ENCODE measurements at places on chromosomes 5 and 9.
A peak's percentile ranks its signal among the peaks of the same experiment; 100 is the strongest.

DNA sequence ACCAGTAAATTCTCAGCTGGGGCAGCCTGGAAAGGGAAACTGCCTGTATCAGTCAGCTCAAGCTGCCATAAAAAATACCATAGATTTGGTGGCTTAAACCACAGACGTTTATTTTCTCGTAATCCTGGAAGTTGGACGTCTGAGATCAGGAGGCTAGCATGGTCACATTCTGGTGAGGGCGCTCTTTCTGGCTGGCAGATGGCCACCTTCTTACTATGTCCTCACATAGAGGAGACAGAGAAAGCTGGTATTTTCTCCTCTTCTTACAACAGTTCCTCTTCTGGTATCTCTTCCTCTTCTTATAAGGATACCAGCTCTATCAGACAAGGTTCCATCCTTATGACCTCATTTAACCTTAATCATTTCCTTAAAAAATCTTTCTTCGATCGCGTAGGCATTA is 50.5 kb upstream of the RFX3 start:
- no peak for DNase-seq

DNA sequence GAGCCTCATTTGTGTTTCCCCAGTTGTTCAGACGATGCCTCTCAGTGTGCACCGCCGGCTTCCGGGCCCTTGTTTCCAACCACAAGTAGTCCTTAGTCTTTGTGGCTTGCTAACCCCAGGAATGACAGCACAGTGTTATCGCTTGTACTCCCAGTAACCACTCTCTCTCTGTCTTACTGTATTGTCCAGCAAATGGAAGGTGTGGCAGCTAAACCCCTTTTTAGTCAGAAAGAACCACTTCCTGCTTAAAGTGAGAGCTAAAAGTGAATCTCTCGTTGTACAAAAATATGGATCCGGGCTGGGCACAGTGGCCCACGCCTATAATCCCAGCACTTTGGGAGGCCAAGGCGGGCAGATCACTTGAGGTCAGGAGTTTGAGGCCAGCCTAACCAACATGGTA is 61.3 kb downstream of the ENC1 start:
- DNase-seq = peak; percentile 30

- peak; percentile 44 for DNase-seq
Observed at GRCh38 chr5:343461-344401, 22.2 kb downstream of the AHRR start.

GRCh38 chr9:121272401-121272948 is 4.5 kb downstream of the GSN start:
- no peak for DNase-seq

- no peak for DNase-seq
Observed at GRCh38 chr5:100668511-100668910, 133.3 kb downstream of the FAM174A start.

Measured in T-cell (primary cell).